ENCODE measurements at places on chromosomes 7 and 10. TPM values are rescaled to one million over a fixed set of nuclear protein-coding genes. Genes with fewer than 3 reads are reported as not detected.

GRCh38 chr10:70272925-70273316 is 10.9 kb downstream of the NPFFR1 start:
- no peaks in the 10 kb centered on the region for H3K4me1 ChIP-seq
- H3K36me3 ChIP-seq: no peaks in the 10 kb centered on the region
- H3K27ac ChIP-seq: no peak overlapping the region
- no peak overlapping the region for H3K4me3 ChIP-seq
- no peak for DNase-seq

DNA sequence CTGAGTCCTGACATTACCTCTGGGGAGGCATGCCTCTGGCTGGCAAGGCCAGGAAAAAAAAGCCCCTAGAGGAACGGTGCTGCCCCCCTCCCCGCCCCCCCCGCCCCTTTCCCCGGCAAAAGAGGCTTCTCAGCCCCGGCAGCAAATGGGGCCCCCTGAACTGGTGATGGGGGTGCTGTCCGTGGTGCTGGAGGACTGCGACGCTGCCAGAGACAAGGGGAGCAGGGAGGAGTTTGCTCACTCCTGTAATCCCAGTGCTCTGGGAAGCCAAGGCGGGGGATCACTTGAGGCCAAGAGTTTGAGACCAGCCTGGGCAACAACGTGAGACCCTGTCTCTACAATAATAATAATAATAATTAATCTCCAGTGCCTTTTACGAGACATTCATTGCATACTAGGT is 23.7 kb downstream of the SRRM3 start:
- H3K36me3 ChIP-seq: no peaks in the 10 kb centered on the region
- no peak overlapping the region for H3K4me3 ChIP-seq
- DNase-seq: peak; percentile 15

DNA sequence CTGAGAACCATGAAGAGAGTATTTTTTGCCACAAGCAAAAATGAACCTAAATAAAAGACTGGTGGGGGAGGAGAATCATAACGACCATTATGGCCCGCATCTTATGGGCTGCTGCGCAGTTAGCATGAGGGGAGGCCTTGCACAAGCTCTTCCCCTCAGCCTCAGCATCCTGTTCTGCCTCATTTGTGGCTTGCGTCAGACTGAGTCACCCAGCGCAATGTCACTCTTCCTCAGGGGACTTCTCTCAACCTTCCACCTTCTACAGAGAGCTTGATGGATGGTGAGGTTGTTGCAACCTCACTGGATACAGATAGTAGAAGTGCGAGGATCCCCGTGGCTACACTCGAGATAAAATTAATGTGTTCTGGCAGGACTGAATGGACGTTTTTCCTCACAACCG is 16.8 kb upstream of the GPR15LG start:
- H3K4me1 ChIP-seq: no peaks in the 10 kb centered on the region
- H3K27ac ChIP-seq: no peak overlapping the region
- no peak overlapping the region for H3K4me3 ChIP-seq
- no peaks in the 10 kb centered on the region for H3K36me3 ChIP-seq

GRCh38 chr7:106041140-106041717 is 70.9 kb downstream of the SYPL1 start:
- H3K36me3 ChIP-seq: no peaks in the 10 kb centered on the region
- no peak overlapping the region for H3K4me3 ChIP-seq
- DNase-seq: no peak
- no peak overlapping the region for H3K27ac ChIP-seq

CALHM3 gene
- not detected for total RNA-seq

TAC1 gene
- not detected for total RNA-seq

CFAP46 gene
- 2.7 TPM for total RNA-seq

DNA sequence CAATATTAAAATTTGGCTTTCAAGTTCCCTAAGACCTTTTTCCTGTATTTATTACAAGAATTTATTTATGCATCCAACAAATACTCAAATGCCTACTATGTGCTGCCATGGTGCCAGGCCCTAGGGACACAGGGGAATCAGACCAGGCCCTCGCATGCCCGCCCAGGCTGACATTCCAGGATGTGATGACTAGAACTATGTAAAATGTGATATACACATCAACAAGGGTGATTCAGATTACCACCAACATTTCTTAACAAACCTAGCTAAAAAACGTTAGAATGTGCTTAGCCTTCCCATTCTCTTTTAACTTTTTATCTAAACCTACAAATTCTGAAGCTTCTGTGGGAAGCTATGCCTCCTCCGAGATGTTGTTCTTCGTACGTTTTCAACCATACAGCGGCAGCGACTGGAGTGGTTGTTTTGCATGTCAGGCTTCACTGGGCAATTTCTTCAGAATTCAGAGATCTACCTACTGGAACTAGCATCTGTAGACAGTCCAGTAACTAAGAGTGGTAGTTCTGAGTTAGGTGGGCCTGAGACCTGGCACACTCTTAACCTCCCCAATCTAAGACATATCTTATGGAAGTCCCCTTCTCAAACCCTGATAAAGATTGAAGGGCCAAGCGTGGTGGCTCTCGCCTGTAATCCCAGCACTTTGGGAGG is 22.1 kb downstream of the GNA12 start:
- no peaks in the 10 kb centered on the region for H3K27me3 ChIP-seq
- DNase-seq: no peak
- H3K4me3 ChIP-seq: no peak overlapping the region
- no peaks in the 10 kb centered on the region for H3K36me3 ChIP-seq
- no peak overlapping the region for H3K27ac ChIP-seq
- H3K4me1 ChIP-seq: peaks cover 40% of the 10 kb centered on the region

- peak overlapping the region; percentile 90 for H3K27ac ChIP-seq
- H3K4me3 ChIP-seq: peak overlapping the region; percentile 88
- H3K36me3 ChIP-seq: no peaks in the 10 kb centered on the region
- peaks cover 6% of the 10 kb centered on the region for H3K4me1 ChIP-seq
- H3K27me3 ChIP-seq: no peaks in the 10 kb centered on the region
- no peak for DNase-seq
Observed at GRCh38 chr7:100874300-100874576, 665 bp upstream of the SRRT start.

DNA sequence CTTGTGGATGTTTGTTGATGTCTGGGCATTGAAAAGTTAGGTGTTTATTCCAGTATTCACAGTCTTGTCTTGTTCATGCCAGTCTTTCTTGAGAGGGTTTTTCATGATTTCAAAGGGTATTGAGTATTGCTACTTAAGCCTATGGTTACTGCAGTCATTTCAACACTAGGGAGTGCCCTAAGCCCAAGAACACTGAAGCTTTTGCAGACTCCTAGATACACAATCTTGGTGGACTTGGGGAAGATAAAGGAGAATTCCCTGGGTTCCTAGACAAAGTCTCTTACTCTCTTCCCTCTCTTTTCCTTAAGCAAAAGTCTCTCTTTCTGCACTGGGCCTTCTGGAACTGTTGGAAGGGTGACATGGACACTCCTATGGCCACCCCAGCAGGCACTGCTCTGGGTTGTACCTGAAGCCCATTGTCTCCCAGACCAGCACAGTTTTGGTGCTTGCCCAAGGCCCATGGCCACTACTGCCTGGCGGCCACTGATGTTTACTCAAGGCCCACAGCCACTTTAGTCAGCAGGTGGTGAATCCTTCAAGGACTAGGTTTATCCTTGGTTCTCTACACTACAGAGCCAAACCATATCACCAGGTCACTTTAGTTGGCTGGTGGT is 24.9 kb downstream of the SAMD9 start:
- no peaks in the 10 kb centered on the region for H3K4me1 ChIP-seq
- no peaks in the 10 kb centered on the region for H3K27me3 ChIP-seq
- H3K27ac ChIP-seq: no peak overlapping the region
- H3K36me3 ChIP-seq: no peaks in the 10 kb centered on the region

- H3K27me3 ChIP-seq: no peaks in the 10 kb centered on the region
- no peaks in the 10 kb centered on the region for H3K36me3 ChIP-seq
- DNase-seq: peak; percentile 4
- no peak overlapping the region for H3K27ac ChIP-seq
- H3K4me1 ChIP-seq: no peaks in the 10 kb centered on the region
Observed at GRCh38 chr10:47372726-47373125, 11.4 kb downstream of the ZNF488 start.

DNA sequence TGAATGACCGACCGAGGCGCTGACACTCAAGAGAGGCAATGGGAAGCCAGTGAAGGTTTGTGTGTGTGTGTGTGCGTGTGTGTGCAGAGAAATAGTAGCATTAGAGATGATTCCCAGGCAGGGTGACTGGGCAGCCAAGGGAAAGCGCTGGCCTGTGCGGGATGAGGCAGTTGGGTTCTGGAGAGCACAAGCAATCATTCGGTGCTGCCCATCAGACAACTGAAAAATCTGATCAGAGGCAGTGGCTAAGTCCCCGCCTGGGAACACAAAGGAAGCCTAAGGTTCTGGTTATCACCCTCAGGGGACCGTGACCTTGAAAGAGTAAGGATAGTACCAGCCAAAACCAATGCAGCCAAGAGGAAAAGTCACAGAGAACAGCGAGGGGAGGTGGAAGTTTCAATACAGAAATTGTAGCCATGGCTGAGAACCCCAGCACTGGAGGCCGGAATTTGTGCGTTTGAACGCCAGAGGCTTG is 868 bp upstream of the PDCD4 start:
- H3K36me3 ChIP-seq: no peaks in the 10 kb centered on the region
- no peaks in the 10 kb centered on the region for H3K27me3 ChIP-seq
- H3K4me3 ChIP-seq: peak overlapping the region; percentile 95
- peak overlapping the region; percentile 99 for H3K27ac ChIP-seq
- DNase-seq: peak; percentile 64

GRCh38 chr7:70699271-70699670 is 432.7 kb upstream of the GALNT17 start:
- H3K4me1 ChIP-seq: peaks cover 3% of the 10 kb centered on the region
- H3K27me3 ChIP-seq: no peaks in the 10 kb centered on the region
- no peak for DNase-seq
- H3K27ac ChIP-seq: no peak overlapping the region
- H3K36me3 ChIP-seq: no peaks in the 10 kb centered on the region
- no peak overlapping the region for H3K4me3 ChIP-seq

DNA sequence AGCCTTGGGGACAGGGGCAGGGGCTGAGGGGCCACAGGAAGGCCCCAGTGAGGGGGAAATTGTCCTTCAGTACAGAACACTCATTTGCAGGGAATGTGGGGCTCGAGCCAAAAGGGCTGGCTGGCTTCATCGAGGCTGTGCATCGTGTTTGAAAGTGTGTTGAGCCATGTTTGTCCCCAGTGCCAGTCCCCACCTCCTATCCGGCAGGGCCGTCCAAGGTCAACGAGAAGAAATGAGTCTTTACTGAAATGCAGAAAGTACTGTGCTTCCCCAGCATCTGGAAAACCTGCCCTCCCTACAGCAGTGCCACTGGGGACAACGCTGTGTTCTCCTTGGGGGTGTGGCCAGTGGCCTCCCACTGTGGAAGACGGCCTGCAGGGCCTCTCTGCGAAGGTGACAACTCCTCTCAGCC is 214.1 kb downstream of the KLF6 start:
- H3K4me1 ChIP-seq: no peaks in the 10 kb centered on the region
- DNase-seq: no peak
- no peaks in the 10 kb centered on the region for H3K27me3 ChIP-seq
- H3K27ac ChIP-seq: no peak overlapping the region
- H3K36me3 ChIP-seq: no peaks in the 10 kb centered on the region

ZNF503 gene
- total RNA-seq: 221 TPM

ITIH5 gene
- 19.2 TPM for total RNA-seq

DNA sequence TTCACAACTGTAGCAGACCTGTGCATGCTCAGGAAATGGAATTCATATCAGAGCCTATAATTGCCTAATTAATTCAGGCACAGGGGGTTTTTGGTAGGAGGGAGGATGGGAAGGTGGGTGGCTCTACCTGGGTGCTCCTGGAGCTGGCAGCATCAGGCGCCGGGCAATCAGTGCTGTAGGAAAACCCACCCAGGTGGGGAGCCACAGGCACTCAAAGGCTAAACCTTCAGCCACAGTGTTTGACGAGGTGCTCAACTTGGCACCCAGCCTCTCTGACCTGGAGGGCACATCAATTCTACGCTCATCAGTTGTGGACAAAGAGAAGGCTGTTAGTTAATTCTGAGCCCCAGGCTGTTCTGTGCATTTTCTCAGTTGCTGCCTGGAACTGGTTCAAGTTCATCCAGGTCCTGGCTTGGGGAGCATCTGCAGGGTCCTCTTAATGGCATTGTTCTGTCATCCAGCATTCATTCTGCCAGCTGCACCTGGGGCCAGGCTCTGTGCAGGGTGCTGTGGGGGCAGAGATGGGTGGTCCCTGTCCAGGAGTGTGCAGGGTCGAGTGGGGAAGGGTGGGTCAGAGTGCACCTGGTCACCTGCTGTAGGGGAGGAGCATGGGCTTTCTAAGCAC is 54.1 kb upstream of the NPTX2 start:
- no peak for DNase-seq
- H3K27me3 ChIP-seq: no peaks in the 10 kb centered on the region
- H3K4me1 ChIP-seq: no peaks in the 10 kb centered on the region
- no peak overlapping the region for H3K27ac ChIP-seq
- H3K4me3 ChIP-seq: no peak overlapping the region
- no peaks in the 10 kb centered on the region for H3K36me3 ChIP-seq

BMPER gene
- total RNA-seq: 5.4 TPM

DNA sequence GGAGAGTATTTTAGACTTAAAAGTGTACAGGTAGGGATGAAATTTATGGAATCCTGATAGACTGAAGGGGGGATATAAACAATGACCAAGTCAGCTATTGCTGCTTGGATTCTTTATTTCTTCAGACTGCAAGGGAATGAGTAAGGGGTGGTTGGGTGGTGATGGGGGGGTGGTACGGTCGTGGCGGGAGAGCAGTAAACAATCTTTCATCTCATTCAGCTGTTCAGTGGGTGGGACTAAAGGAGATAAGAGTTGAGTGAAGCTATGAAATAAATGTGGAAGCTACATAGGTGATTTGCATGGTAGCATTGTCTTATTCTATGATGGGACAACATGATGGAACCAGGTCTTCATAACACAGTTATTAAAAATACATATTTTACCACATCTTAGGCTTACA is 1.8 kb downstream of the SEPTIN7 start:
- no peaks in the 10 kb centered on the region for H3K27me3 ChIP-seq
- no peak overlapping the region for H3K27ac ChIP-seq
- no peaks in the 10 kb centered on the region for H3K36me3 ChIP-seq
- H3K4me3 ChIP-seq: peak overlapping the region; percentile 98
- peaks cover 7% of the 10 kb centered on the region for H3K4me1 ChIP-seq

DNA sequence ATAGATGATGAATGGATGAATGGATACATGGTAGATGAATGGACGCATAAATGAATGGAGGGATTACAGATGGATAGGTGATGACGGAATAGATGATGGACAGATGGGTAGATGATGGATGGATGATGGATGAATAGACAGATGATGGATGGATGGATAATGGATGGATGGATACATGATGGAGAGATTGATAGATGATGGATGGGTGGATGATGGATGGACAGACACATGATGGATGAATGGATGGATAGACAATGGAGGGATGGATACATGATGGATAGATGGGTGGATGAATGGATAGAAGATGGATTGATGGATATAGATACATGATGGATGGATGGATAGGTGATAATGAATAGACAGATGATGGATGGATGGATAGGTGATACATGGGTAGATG is 8.8 kb upstream of the PDGFA start:
- no peak overlapping the region for H3K4me3 ChIP-seq
- H3K27ac ChIP-seq: no peak overlapping the region
- H3K36me3 ChIP-seq: no peaks in the 10 kb centered on the region

Measured in ovary (tissue), 10 donors.